ENCODE measurements at places on chromosomes 5 and 9.
A peak's percentile ranks its signal among the peaks of the same experiment; 100 is the strongest.

GRCh38 chr5:128081111-128081851 lies 2.3 kb upstream of the SLC12A2 start:
- no peak for DNase-seq

- peak; percentile 63 for DNase-seq
Measured at GRCh38 chr5:155833287-155833686, 493.7 kb upstream of the SGCD start.

DNA sequence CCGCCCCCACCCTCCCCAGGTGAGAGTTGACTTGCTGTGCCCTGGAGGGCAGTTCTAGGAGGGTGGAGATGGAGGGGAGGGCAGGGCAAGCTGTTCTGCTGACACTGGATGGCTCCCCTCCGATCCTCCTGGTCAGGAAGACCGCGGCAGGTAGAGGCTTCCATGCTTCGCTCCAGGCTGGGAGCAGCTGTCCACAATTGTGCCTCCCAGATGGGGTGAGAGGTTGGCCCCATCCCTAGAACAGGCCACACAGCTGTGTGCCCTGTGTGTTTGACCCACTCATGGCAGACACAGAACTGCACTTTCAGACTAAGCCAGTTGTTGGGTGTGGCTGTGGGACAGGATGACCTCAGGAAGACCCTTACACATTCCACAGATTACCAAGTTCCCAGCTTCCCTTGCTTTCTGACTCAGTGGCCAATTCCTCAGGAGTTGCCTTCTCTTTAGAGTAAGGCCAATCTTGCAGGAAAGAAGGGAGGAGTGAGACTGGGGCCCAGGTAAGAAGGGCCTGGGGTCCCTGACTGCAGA lies 72.1 kb upstream of the HSPA9 start:
- no peak for DNase-seq

GRCh38 chr5:97838214-97838613 lies 655.2 kb upstream of the RIOK2 start:
- peak; percentile 17 for DNase-seq

- DNase-seq, result no peak
Measured at GRCh38 chr5:144478565-144478964, 307.9 kb downstream of the KCTD16 start.

DNA sequence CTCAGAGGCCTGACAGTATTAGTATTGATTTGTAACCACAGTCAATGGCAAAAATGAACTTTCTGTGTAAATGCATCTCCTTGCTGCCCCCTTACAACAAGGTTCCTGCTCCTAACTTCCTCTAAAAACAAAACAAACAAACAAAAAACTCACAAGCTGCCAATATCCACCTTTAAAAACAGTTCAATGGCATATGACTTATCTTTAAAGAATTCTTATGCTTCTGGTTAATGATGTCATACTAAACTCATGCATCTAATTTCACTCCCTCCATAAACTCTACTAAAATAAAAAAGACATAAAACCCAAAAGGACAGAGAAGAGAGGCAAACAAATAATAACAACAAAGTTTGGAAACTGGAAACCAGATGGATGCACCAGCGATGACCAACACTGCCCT lies 9.0 kb upstream of the OR1N1 start:
- no peak for DNase-seq

- no peak for DNase-seq
Measured at GRCh38 chr5:56166671-56167385, 66.3 kb downstream of the ANKRD55 start.

DNA sequence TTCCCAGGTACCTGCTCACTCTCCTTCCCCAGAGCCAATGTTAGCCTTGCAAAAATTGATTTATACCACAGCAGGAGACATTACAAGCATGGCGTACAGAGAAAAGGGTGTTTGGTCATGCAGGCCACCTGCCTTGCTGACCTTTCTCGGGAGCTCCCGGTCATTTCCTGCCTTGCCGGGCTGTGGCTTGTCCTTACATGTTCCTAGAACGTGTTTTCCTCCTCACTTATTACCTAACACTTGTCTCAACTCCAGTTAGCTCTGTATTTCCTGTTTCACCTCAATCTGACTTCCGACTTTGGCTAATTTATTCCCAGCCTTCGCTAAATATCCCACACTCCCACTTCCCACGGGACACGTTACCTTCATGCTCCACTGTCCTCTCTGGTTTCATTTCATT lies 282.5 kb downstream of the ICE1 start:
- no peak for DNase-seq

- no peak for DNase-seq
Measured at GRCh38 chr5:137872466-137872865, 4.8 kb downstream of the MYOT start.

- DNase-seq, result peak; percentile 80
Measured at GRCh38 chr5:124905256-124906130, 159.1 kb upstream of the ZNF608 start.

DNA sequence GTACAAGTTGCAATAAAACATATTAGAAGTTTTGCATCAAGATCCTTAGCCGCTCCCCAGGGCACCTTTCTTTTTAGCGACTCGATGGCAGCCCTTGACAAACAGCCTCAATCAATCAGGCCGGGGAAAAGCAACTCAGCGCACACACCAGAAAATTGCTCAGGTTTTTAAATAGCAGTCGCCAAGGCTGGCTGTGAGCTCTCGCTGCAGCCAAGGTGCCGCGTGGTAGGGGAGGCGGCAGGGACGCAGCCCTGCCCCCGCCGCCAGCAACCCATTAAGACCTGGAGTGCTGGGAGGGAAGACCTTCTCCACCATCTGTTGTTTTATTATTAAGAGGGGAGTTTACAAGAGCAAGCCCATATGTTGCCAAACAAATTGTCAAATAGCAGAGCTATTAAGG lies 22.6 kb downstream of the ASS1 start:
- DNase-seq, result peak; percentile 100

- peak; percentile 32 for DNase-seq
Measured at GRCh38 chr9:127755061-127756060, 20.3 kb upstream of the TOR2A start.

GRCh38 chr9:35341585-35341984 lies 148.3 kb upstream of the RUSC2 start:
- no peak for DNase-seq

DNA sequence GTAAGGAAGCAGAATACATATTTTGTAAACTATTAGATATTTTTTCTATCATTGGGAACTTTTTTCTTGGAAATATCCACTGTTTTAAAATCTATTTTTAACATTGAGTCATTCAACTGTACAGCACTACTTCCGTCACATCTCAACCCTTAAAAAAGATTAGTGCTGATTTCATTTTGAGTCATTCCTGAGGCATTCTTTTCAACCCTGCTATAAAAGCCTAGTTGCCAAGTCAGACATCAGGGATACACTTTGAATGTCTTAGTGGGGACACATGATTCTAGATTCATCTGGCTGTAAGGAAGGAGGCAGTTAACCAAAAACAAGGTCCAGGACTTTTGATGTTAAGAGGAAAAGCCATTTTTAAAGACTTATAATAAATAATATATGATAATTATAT lies 160.9 kb downstream of the GIN1 start:
- DNase-seq, result no peak

DNA sequence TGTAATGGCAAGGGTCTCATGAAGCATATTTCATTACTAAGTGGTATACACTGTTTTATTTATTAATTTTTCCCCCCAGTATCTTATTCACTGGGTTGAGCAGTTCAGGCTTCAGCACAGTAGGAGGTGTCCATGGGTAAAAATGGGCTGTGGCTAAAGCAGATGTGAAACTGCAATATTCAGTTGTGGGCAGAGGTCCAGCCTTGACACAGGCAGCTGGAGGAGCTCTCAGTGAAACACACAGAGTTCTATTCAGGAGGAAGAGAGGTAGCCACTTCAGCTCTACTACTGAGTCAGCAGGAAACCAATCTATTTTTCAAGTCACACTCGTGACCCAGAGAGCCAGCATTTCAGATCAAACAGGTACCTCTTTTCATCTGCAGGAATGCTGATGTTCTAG lies 418.3 kb downstream of the CDH10 start:
- no peak for DNase-seq

GRCh38 chr5:124889850-124890249 lies 143.4 kb upstream of the ZNF608 start:
- DNase-seq, result no peak

GRCh38 chr5:71830681-71831539 lies 111.8 kb downstream of the CARTPT start:
- DNase-seq, result peak; percentile 36

DNA sequence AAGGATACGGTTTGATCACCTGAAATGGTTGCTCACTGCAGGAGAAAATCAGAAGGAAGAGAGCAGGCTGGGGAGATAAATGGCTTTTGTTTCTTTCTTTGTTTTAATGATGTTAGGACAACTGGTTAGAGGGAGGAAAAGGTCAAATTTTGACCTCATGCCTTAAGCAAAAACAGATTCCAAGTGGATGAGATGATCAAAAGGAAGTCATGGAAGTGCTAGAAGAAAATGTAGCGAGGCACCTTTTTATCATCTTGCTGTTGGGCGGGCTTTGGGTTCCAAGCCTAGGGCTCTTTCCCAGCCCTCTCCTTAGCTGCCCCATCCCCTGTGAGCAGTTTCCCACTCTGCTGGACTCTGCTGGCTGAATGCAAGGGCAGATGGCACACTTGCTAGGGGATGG lies 127.9 kb downstream of the ADAMTS2 start:
- peak; percentile 10 for DNase-seq

- no peak for DNase-seq
Measured at GRCh38 chr5:56154732-56155484, 78.2 kb downstream of the ANKRD55 start.

DNA sequence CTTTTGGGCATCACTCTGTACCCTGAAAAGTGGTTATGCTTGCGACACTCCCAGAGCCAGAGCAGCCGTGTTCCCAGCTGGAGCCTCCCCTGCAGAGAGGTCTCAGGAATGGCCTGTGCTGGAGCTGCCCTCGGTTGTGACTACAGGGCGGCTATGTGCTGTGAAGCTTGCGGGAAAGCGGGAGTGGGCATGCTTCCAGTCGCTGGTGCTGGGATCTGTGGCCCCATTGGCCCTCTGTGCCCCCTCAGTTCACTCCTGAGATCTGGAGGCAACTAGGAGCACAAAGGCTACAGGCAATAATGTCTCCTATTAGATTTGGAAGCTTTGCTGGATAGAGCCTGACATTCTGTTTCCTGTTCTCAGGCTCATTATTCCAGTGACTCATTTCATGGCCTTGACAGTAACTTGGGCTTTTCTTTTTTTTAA lies 56.9 kb downstream of the GPR107 start:
- DNase-seq, result no peak

GRCh38 chr9:24657387-24657786 lies 111.7 kb upstream of the IZUMO3 start:
- DNase-seq, result no peak

- DNase-seq, result no peak
Measured at GRCh38 chr9:114462791-114463190, 42.5 kb downstream of the WHRN start.

- no peak for DNase-seq
Measured at GRCh38 chr5:107618242-107618641, 52.5 kb downstream of the EFNA5 start.

GRCh38 chr9:21837501-21837900 lies 35.1 kb downstream of the MTAP start:
- DNase-seq, result no peak

DNA sequence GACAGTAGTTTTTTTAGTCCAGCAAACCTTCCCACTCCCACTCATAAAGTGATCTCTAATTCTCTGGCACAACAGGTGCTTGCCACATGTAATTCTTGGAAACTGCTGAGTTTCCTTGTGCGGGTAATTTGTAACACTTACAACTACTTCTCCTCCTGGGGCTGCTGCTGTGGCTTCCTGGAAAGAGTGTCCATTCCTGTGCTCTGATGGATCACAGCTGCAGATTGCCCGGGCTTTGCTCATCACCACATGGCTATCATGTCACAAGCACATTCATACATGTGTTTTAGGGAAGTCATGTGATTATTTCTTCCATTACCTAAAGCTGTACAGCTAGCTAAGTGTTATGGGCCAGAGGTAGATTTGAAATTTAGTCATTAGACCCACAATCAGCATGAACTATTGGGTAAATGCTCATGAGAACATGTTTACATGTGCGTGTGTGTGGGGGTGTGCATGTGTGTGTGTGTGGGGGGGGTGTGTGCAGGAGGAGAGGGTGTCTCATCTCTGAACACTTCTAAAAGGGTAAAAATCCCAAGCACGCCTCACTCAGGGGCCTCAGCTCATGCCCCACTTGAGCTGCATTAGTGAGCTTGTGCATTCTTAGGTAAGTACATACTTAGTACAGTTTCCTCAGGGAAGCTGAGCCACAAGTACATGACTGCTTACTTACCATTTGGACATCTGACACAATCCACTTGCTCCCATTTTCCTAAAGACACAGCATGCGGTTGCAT lies 118.1 kb upstream of the CCDC112 start:
- DNase-seq, result no peak

GRCh38 chr5:112165399-112165798 lies 253.7 kb downstream of the EPB41L4A start:
- DNase-seq, result no peak

DNA sequence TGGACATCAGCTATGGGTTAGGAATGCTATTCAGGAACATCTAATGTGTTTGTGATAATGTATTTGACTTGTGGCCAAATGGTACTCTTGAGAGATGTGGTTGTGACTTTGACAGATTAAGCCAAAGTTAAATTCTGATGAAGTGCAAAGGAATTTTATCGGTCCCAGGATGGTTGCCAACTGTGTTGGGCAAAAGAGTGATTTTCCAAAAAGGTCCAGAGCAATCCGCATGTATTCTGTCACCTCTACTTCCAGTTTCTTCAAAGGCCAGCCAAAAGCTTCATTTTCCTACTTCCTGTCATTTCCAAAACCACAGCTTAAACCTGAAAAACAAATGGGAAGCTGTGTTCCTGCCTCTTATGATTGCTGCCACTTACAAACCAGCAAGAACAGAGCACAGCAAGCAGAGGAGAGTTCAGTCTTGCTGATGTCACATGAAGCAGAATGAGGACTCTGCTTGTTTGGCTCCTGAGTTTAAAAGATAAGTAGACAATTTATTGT lies 59.8 kb downstream of the MARCHF3 start:
- DNase-seq, result no peak

DNA sequence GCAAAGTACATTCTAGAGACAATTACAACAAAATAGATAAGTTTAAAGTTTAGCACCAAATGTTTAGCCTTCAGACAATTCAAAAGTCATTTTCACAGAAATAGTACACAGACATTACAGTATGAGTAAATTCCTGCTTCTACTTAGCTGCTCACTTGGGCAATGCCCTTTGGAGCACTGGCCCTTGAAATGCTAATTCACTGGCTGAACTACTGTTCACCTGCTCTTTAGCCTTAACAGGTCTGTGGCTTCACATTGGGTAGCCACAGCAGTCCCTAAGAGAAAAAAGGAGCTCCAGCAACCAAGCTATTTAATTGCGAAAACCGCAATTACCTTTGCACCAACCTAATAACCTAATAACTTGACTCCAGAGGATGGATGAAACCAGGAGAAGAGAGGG lies 916.2 kb upstream of the DMAC1 start:
- DNase-seq, result no peak

GRCh38 chr5:35803191-35803651 lies 53.5 kb upstream of the IL7R start:
- DNase-seq, result peak; percentile 76

GRCh38 chr5:126793097-126793496 lies 16.2 kb downstream of the LMNB1 start:
- no peak for DNase-seq
